NCI-H1930 (cell line): ENCODE measurements at places on chromosomes 11 and 22.

DNA sequence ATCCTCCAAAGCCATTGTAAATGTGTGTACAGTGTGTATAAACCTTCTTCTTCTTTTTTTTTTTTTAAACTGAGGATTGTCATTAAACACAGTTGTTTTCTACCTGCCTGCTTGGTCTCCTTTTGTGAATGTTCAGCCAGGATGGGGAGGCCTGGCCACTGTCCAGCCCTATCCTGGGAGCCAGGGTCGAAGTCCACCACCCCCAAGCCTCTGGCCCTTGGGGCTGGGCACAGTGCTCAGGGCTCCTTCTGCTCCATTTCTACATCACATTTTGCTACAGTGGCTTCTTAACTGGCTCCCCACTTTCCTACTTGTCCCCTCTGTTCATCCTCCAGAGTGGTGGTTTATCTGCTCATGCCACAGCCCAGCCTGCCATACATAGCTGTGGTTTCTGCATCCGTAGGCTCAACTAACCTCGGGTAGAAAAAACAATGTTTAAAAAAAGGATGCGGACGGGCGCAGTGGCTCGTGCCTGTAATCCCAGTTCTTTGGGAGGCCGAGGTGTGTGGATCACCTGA is 2.5 kb upstream of the SMARCB1 start:
- no peak for DNase-seq

DNA sequence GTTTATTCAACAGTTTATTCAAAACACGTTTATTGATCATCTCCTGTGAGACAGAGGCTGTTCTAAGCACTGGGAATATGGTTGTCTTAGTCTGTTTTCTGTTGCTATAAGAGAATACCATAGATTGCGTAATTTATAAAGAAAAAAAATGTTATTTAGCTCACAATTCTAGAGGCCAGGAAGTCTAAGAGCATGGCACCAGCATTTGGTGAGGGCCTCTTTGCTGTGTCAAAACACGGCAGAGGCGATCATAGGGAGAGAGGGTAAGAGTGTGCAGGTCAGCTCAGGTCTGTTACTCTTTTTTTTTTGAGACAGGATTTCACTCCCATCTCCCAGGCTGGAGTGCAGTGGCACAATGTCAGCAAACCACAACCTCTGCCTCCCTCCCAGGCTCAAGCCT is 5.2 kb upstream of the IL17RA start:
- DNase-seq: no peak

DNA sequence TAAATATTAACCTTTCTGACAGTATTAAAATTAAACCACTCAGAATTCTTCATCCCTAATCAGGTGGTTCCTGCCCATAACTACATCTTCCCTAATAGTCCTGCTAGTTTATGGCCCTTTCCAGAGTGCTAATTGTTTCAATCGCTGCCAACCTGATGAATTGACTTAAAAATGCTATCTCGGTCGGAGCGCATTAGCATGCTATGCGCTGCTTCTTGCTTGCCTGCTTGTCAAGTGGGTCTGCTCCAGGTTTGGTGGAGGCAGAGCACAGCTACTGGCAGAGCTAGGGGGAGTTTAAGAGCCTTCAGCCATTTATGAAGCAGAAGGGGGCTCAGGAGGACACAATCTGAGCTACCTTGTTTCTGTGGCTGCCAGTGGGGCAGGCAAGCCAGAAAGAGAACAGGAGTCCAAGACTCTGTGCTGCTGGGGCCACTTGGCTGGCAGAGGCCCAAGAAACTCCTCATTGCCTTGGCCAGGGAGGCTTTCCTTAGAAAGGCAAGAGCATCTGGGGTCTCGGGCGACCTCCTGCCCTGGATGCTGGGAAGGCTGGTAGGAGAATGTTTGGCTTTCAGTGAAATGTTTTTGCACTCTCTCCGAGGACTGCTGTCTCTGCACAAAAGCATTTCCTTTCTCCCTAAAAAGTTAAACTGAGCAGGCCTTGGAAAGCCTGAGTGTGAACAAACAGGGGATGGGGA is 62.1 kb upstream of the PHOX2A start:
- DNase-seq: no peak

- DNase-seq: no peak
Observed at GRCh38 chr22:36770513-36771231, 5.2 kb downstream of the IFT27 start.

GRCh38 chr11:66112041-66112491 is 42.0 kb downstream of the PACS1 start:
- no peak for DNase-seq

DNA sequence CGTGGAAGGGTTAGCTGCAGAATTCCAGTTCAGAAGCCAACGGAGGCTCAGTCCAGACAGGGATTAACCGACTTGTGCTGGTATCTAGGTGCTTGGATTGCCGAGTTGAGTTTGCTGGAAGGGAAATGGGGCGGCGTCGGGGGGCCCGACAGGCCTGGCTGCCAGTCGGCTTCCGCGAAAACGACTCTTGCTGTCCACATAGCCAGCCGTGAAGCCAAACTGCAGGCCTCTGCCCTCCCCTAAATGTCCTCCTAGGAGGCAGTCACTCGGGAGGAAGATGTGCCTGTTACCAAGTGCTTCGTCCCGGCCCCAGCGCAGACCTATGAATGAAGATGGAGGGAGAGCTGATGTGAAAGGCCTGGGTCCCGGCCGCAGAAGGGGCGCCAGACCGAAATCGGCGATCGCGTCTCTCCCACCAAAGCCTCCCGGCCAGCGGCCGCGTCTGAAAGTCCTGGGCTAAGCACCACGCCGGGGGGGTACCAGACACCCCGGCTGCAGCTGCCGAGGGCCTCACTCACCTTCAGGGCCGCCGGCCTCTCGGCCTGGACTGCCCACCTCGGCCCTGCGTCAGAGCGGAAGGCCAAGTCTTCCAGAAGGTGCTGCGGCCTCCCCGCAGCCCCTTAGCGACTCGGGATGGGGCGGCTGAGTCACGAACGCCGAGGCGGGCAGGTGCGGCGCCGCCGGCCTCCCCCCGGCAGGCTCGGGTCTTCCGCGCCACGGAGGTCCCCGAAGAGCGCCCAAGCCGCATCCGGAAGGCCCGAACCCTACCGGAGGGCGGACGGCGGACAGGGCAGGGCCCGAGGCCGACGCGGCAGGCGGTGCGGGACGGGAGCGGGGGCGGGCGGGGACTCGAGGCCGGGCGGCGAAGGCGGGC is 7.5 kb downstream of the DPAGT1 start:
- DNase-seq: no peak

DNA sequence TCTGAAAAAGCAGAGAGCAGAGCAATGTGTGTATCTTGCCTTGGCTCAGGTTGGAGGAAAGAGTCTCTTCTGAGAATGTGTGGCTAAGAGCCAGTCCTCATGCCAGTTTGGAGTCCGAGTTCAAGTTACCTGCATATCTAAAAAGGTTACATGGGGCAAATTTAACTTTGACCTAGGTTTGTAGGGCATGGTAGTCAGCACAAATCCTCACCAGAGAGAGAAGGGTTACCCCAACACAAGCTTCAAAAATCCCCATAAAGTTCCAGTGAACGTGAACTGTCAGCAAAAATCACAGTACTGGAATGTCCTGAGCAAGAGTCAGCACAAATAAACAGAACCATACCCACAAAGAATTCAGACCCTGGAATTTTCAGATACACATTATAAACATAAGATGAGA is 13.8 kb downstream of the SDHD start:
- no peak for DNase-seq

DNA sequence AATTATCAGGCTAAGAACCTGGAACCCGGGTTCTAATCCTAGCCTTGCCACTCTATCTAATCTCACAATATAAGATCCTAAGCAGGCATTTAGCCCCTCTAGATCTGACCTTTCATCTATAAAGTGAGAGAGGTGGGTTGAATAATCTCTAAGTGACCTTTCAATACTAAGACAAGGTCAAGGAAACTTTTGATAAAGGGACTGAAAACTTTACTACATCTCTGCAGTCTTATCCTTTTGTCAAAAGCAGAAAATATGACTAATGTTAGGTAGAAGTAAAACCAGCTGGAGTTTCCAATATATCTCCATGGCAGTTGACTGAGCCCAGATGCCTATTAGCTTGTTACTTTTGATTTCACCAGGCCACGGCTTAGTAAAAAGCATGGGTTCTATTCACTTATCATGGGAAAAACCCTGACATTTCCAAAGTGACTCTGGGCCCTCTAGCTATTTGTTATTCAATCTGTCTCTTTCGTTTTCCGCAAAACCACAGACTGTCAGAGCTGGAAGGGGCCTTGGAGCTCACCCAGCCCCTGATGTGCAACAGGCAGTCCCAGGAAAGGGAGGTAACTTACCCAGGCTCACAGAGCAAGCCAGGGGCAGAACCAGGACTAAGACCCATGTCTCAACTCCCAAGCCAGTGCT is 75.8 kb downstream of the RAB30 start:
- DNase-seq: no peak

GRCh38 chr11:97995874-97996273 is 1024.9 kb upstream of the CNTN5 start:
- DNase-seq: no peak

- no peak for DNase-seq
Observed at GRCh38 chr22:39276440-39277141, 31.8 kb upstream of the PDGFB start.

DNA sequence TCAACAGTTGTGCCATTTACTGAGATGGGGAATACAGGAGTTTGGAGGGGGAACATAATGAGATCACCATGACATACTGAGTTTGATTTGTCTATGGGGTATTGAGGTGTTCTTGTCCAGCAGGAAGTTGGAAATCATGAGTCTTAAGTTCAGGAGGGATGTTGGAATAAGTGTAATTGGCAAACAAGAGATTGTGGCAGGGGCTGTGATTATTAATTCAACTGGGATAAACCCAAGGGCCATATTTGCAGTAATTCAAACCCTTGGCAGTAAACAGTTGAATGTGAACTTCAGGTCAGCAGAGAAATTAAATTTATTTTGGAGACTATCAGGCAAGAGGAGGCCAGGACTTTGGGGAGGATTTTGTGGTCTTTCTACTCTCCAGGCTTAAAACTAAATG is 33.4 kb downstream of the ADM start:
- no peak for DNase-seq

- no peak for DNase-seq
Observed at GRCh38 chr11:8091721-8092120, 10.7 kb downstream of the TUB start.

DNA sequence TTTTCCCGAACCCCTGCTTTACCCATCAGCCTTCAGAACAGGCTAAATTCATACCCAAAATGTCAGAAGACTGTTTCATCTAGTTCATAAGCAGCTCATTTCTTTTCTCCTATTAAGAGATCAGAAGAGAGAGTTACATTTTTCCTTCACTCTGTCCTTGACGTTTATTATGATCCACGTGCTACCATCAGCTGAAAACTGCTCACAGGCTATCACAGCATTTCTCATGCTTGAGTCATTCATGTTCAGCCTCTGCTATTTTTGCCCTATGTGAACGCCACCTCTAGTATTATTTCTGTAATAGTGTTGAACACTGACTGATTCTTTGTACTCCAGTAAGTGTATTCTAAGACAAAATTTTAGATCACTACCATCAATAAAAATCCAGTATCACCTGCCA is 51.9 kb downstream of the SLC1A2 start:
- DNase-seq: no peak

- DNase-seq: no peak
Observed at GRCh38 chr22:20112623-20113511, 3.0 kb upstream of the RANBP1 start.

DNA sequence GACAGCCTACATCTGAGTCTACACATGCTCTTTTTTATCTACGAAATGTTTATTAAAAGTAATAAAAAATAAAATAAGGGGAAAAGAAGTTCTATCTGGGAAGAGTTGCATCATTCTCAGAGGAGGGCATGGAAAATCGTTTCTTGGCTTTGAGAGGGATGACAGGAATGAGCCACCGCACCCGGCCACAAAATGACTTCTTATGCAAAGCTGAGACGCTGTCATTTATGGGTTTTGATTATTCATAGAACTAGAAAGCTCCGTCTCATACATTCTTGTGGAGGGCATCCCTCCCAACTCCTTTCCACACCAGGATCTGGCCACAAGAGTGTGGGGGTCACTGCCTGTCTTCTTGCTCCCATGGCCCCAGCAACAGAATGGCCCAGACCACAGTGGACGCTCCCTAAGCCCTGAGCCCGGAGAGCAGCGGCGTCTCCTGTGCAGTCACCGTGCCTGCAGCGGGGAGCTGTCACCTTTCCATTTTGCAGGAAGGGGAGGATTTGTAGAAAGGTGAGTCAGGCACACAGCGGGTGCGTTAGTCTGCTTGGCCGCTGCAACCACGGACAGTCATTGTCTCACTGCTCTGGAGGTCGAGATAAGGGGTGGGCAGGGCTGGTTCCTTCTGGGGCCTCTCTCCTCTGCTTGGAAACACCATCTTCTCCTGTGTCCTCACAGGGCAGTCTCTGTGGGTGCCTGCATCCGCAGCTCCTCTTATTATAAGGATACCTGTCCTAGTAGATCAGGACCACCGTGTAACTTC is 1388.7 kb downstream of the BRD1 start:
- DNase-seq: no peak

- DNase-seq: no peak
Observed at GRCh38 chr11:297051-297585, 2.2 kb downstream of the IFITM5 start.

GRCh38 chr22:36156515-36157419 is 3.8 kb downstream of the APOL3 start:
- no peak for DNase-seq

DNA sequence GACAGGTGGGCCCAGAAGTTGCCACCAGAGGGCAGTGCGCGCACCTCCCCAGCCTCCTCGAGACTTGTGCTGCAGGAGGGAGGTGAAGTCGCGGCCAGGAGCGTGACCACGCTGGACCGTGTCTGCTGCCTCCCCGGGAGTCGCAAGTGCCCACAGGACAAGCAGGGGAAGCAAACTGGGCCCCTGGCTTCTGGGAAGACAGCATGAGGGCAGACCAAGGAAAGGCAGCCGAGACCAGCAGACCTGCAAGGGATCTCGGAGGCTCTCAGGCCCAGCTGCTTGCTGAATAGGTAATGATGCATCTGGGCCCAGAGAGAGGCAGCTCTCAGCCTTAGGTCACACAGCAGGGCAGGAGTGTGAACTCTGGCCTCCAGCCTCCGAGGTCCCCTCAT is 17.0 kb upstream of the IL2RB start:
- DNase-seq: peak; percentile 14

DNA sequence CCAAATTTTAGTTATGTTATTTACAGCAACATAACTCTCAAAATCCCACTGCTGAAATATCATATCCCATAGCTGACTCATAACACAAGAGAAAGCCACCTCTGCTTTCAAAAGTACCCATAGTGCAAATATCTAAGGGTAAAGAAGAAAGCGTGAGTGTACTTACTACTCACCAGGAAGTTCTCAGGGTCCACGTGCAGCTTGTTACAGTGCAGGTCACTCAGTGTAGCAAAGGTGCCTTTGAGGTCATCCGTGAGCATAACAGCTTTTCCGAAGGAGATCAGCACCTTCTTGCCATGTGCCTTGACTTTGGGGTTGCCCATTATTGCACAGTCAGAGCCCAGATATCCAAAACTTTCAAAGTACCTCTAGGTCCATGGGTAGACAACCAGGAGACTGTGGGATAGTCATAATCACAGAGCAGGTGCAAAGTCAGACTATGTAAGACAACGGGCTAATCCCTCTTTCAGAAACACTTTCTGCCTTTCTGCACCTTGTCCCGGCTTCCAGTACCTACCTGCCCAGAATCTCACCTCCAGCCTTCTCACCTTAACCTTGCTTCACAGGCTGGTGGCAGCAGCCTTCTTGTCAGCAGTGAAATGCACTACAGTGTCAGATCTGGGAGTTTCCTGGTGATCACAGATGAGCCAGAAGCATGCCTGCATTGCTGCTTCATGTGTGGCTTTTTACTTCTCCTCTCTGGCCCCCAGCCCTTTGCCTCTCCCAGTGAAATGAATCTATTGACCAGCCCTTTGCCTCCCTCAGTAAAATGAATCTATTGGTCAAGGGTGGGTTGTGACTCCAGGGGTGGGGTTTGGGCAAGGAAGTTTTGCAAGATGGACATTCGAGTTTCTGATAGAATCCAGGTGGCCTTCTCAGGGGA is 6.5 kb downstream of the HBG1 start:
- no peak for DNase-seq

- no peak for DNase-seq
Observed at GRCh38 chr22:37896181-37896592, 9.9 kb upstream of the MICALL1 start.
